ENCODE measurements at places on chromosomes 4 and X.

- no peak for DNase-seq
Measured at GRCh38 chr4:177632481-177632880, 190.2 kb upstream of the AGA start.

DNA sequence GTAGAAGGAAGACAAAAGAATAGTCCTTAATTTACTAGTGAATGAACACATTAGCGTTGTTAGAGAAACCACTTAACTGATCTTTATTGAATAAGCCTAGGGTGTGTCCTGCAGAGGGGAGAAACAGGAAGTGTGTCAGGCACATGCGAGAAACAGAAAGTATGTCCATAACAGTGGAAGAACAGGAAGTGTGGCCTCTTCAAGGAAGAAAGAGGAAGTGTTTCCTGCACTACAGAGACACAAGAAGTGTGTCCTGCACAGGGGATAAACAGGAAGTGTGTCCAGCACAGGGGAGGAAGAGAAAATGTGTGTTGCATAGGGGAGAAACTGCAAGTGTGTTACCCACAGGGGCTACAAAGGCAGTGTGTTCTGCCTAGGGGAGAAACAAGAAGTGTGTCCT is 539.6 kb upstream of the PRKX start:
- no peak for DNase-seq

DNA sequence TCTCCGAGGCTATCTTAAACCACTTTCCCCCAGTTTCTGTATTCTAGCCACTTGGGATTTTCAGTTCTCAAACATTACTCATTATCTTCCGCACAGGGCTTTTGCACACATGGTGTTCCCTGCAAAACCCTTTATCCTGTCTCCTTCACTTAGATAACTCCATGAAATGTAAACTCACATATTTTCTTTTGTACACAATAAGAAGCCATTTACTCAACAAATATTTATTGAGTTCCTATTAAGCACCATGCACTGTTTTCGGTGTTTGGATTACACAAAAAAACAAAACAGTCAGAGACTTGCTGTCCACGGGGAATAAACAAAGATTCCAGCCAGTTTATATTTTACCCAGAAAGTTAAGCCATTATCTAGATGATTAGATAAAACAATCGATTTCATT is 42.5 kb upstream of the UNC5C start:
- no peak for DNase-seq

DNA sequence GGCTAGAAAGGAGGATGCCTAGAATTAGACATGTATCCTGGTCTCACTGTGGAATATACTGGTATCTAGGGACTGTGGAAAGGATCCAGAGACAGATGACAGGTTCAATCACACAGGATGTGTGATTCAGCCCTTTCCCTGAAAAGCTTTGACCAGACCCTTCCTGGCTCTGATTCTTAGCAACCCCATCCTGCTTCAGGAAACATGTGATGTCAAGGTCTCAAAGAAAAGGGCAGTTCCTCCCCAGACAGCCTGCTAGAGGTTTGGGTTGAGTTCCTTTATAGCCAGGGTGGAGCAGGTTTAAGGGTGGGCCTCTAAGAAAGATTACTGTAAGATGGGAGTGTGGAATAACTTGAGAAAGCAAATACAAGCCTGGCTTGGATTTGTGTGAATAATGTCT is 3.0 kb downstream of the BMP15 start:
- no peak for DNase-seq
